NCI-H1417 treated with DMSO at 0.1 percent for 48 hours (cell line): ENCODE measurements at places on chromosomes 6 and 20.

GRCh38 chr20:23536328-23536974, 31.8 kb downstream of the CST9L start:
- no peak for DNase-seq

- DNase-seq, result no peak
These were observed 119.3 kb upstream of the NAA20 start for GRCh38 chr20:19897891-19898290.

- DNase-seq, result no peak
These were observed 287.7 kb downstream of the CLIC5 start for GRCh38 chr6:45727819-45728449.

DNA sequence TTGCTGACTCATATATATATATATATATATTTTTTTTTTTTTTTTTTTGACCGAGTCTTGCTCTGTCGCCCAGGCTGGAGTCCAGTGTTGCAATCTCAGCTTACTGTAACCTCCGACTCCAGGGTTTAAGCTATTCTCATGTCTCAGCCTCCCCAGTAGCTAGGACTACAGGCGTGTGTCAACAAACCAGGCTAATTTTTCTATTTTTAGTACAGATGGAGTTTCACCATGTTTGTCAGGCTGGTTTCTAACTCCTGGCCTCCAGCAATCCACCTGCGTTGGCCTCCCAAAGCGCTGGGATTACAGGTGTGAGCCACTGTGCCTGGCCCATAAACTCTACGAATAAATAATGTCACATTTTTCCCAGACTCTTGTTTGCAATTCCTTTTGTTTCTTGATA, 4.8 kb downstream of the LRP11 start:
- peak; percentile 59 for DNase-seq

DNA sequence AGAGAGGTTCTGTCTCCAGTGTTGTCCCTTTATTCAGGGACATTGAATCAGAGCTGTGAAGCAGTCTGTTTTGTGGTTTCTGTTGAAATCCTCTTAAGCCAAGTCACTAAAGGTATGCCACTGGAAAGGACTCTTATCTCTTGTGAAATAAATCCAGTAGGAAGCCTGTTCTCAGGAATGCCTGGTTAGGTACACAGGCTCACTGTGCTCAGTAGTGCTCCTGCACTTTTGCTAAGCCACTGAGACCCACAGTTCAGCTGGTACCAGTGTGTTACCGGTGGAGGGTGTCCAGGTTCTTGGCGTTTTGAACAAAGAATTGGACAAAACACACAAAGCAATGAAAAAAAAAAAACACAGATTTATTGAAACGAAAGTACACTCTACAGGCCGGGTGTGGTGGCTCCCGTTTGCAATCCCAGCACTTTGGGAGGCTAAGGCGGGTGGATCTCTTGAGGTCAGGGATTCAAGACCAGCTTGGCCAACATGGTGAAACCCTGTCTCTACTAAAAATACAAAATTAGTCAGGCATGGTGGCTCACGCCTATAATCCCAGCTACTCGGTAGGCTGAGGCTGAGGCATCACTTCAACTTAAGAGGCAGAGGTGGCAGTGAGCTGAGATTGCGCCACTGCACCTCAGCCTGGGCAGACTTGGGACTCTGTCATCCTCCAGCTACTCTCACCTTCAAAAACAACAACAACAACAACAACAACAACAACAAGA, 186.1 kb downstream of the JARID2 start:
- no peak for DNase-seq

DNA sequence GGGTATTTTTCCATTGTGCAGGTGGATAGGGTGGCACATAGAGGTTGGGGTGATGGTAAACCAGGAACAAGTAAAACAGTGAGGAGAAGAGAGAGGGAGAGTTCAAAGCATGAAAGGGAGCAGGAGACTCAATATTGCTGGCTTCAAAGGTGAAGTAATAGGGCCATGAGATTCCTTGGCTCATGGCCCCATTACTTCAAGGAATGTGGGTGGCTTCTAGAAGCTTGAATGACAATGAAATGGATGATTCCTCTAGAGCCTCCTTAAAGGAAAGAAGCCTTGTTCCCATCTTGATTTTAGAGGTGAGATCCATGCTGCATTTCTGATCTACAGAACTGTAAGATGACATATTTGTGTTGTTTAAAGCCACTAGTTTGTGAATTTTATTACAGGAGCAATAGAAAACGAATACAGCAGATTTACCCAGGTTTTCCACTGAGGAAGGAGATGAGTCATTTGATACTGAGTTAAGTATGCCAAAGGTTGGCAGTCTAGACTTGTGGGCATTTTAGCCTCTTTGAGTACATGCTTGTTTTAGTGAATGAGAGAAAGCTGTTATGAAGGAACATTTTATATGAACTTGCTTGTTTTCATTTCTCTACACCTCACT, 110.4 kb downstream of the PLCB4 start:
- DNase-seq, result no peak

GRCh38 chr6:136118787-136119186, 131.3 kb downstream of the MTFR2 start:
- no peak for DNase-seq

DNA sequence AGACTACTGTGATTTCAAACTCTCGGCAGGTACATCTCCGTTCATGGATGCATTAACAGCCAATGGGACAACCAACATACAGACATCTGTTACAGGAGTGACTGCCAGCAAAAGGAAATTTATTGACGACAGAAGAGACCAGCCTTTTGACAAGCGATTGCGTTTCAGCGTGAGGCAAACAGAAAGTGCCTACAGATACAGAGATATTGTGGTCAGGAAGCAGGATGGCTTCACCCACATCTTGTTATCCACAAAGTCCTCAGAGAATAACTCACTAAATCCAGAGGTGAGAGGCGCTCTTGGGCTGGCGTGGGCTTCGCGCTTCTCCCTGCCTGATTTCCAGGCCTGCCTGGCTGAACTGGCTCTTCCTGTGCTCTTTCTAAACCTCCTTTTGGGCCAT, 68.4 kb downstream of the RPP40 start:
- DNase-seq, result no peak

- no peak for DNase-seq
These were observed 1.3 kb downstream of the EPB41L2 start for GRCh38 chr6:131061751-131062119.

GRCh38 chr6:111105578-111105977, 18.3 kb downstream of the SLC16A10 start:
- no peak for DNase-seq

DNA sequence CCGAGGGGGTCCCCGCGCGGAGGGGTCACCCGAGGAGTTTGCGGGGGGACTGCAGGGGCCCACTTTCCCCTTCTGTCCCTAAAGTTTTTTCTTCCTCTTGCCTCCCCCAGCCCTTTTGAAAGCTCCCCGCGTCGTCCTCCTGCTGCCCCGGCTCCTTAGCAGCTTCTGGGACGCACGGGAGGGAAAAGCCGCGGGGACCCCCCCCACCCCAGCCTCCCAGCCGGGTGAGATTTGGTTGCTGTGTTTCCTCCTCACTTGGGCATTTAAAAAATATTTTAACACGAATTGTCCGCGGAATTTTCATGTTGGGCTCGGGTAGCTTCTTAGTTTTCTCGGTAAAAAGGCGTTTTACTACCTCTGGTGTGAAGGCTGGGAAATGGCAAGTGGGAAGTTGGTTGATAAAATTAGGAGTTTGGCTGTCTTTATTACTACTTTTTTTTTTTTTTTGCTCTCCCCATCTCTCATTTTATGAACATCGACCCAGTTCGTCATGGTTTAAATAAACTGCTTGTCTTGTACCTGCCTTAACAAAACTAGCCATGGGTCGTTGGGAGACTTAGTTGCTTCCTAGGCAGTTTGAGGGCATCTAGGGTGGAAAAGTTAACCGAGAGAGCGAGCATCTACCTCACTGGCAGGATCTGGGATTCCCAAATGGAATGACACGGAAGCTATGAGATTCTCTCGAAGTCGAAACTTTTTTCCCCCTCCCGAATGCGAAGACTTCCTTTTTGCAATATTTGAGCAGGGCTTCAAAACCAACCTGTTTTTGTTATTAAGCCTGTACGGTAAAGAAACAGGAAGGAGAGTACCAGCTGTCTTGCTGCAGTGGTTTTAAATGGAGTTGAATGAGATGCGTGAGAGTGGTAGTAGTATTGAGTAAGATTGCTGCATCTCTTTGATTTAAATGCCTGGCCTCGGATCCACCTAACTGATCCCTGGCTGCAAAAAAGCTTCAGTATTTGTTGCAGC, 868 bp downstream of the NCOA3 start:
- no peak for DNase-seq

DNA sequence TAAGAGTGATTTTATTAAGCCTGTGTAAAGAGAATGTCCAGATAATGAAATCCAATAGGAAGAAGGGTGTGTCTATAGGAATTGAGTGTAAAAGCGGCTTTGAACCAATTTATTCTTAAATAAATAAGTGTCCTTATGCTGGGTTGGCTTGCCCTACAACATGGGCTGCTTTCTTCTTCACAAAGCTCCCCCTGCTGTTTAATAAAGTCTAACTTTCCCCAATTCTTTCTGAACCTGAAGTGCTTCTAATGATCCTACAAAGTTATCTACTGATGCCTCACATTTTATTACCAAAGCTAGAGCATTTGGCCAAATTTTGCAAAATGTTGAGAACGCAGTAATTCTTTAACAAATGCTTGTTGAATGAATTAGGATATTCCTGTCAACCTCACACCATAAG, 36.3 kb upstream of the SIRT5 start:
- DNase-seq, result no peak

DNA sequence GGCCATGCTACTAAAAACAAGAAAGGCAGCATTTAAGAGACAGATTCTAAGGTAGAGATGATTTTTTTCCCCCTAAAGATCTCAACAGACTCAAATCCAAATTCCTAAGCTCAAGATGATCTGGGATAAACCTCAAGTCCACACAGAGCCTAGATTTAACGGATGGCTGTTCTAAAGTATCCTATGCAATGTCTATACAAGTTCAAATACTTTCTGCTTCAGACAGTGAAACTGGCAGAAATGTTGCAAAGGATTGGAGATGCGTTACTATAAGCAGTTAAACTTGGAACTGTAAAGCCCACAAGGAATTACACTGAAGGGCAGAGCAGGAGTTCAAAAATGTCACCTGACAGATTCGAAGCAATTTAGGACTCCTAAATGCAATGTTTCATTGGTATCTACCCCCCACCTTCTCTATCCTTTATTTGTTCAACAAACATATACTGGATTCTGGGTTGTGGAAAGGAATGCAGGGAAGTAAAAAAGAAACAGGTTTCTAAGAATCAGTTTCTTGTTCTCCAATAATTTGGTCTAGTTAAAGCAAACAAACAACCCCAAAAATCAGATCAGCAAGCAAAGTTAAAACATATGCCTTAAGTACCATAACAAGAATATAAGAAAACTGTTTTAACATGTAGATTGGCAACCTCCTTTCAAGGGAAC, 1.6 kb downstream of the DNAAF9 start:
- no peak for DNase-seq

DNA sequence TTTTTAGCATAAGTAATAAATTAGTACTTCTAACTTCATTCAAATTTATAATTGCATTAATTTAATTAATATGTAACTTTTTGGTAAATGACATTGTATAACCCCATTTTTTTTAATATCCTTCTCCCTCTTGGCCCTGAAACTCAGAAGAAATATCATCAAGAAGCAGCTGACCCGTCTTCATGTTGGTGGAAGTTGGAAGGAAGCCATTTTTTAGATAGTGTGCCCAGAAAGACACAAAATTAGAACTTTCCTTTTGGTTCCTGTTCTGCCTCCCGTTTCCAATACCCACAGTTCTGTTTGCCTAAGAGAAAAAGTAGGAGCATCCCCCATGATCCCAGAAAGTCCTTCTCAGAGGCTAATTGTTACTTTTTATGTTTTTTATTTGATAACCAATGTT, 65.5 kb downstream of the PLCB4 start:
- no peak for DNase-seq

- DNase-seq, result no peak
These were observed 284.2 kb upstream of the CHD6 start for GRCh38 chr20:41902346-41902745.

DNA sequence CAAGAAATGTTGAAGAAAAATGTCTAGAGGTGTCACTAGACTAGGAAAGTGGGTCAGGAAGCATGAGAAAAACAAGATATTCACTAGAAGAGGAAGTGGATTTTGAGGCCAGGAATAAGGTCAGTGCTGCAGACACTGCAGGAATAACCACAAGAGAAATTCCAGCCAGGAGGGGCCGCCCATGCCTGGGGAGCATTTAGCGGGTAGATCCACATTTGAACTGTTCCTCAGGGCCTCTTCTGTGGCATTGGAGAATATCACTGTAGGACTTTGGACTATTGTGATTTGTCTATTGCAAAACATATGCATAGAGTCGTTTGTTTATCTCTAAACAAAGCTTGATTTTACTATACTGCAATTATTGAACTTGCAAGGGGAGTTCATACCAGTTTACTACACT, 49.6 kb upstream of the CCDC28A start:
- no peak for DNase-seq

GRCh38 chr6:72977114-72977513, 248.2 kb downstream of the KHDC1L start:
- DNase-seq, result no peak
